ENCODE measurements at places on chromosomes 12 and 14.
A peak's percentile ranks its signal among the peaks of the same experiment; 100 is the strongest.

- peak; percentile 12 for DNase-seq
These were observed 16.9 kb downstream of the CCDC88C start for GRCh38 chr14:91400696-91401095.

GRCh38 chr14:24438223-24439097 lies 4.1 kb downstream of the SDR39U1 start:
- no peak for DNase-seq

DNA sequence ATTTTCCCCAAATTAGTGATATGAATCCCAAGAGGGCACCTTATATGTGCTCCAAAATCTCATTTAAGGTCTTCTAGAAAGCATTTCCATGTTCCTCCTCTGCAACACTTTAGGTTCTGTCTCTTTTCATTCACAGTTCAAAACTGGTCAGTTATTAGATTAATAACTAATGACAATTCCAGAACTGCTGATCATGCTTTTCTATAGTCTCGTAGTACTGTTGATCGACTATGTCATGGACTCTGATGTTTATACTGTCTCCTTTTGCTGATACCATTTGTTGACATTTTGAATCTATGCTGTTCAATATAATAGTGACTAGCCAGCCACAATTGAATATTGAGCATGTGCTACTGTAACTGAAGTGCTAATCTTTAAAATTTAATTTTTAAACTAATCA lies 728.3 kb downstream of the LRFN5 start:
- no peak for DNase-seq

GRCh38 chr12:91219919-91220318 lies 37.3 kb upstream of the DCN start:
- no peak for DNase-seq

DNA sequence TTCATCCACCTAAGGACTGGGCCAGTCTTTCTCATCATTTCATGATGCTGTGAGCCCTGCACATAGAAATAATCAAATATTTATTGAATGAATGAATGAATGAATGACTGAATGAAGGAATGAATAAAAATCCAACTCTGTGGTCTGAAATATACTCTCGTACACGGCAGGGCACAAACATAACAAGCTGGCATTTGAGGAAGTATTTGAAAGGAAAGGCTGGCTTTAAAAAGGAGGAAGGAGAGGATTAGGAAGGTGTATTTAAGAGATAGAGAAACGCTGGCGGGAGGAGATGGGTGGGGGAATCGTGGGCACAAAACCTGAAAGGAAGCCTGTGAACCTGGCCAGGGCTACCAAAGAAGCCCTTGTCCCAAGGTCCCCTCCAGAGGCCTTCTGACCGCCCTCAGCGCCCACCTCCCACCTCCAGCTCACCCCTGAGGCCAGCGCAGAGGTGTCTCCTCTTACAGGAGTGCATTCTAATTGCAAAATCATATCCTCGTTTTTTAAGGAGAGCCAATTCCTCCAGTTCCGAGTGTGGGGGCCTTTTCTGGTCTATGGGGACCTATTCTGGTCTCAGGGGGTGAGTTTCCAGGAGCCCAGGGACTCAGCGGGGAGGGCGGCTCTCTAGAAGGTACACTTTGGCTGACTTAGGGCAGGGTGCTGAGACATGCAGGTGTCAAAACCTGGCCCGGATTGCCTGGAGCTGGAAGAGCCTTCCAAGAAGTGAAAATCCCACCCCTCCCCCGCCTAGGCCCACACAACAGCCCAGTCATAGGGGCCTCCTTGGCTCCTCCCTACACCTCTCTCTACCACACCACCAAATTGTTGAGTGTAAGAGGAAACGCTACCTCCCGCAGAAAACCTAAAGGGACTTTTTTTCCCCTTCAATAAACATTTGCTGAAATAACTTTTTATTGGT lies 8.7 kb upstream of the JDP2 start:
- no peak for DNase-seq

- no peak for DNase-seq
These were observed 43.8 kb downstream of the ANO6 start for GRCh38 chr12:45259675-45260074.

DNA sequence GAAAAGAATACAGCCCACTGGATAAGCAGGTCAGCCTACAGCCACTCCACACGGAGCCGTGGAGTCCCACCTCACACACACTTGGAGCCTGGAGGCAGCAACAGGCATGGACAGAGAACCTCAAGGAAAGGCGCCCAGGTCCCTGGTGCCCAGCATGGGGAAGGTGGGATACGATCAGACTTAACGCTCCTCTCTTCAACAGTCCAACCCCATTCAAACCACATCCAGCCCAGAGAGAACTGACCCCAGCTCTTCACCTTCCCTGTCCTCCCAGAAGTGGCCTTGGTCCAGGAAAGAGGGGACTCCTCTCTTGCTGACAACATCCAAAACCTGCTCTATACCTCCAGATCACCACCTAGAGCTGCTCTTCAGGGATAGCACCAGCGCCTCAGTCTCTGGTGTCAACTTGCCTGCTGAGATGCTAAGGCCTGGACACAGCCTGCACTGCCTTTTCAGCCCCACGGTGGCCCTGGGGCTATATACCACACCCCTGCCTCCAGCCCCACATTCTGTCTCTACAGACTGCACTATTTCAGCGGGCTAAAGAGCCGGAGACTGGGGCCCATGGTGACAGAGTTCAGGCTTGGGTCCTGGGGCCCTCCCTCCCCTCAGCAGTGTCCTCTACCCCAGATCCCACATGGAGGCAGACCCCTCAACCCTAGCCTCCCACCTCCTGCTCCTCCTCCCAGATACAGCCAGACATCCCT lies 7.0 kb downstream of the ADCY6 start:
- DNase-seq: no peak

- DNase-seq: no peak
These were observed 1981.7 kb upstream of the FLRT2 start for GRCh38 chr14:83548061-83548839.

DNA sequence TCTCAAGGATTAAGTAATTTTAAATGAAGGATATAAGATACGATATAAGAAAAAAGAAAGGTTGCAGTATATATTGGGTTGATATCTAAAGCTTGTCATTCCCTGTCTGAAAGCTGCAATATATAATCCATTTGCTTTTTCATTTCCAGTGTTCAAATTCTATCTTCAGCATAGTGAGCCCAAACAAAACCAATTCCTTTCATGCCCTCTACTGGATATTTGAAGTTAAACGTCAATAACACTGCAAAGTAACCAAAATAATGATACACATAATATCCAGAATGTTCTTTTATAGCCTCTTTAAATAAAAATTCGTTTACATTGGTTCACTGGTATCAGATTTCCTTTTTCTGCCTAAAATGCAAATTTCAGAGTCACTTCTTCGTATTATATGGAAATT lies 64.5 kb upstream of the DAAM1 start:
- DNase-seq: peak; percentile 19

DNA sequence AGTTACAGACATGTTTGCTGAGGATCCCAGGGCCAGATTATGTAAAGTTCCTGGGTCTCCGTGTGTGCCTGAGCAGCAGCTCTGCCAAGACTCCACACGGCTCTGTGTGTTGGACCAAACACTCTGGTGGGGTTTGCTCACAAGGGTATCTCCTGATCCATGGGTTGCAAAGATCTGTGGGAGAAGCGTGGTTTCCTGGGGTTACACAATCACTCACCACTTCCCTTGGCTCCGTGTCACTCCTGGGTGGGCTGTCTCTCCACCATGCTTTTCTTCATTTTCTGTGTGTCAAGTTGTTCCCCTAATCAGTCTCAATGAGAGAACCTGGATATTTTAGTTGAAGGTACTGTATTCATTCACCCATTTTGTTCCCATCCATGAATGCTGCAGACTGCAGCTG lies 1088.8 kb downstream of the FSCB start:
- DNase-seq: no peak

DNA sequence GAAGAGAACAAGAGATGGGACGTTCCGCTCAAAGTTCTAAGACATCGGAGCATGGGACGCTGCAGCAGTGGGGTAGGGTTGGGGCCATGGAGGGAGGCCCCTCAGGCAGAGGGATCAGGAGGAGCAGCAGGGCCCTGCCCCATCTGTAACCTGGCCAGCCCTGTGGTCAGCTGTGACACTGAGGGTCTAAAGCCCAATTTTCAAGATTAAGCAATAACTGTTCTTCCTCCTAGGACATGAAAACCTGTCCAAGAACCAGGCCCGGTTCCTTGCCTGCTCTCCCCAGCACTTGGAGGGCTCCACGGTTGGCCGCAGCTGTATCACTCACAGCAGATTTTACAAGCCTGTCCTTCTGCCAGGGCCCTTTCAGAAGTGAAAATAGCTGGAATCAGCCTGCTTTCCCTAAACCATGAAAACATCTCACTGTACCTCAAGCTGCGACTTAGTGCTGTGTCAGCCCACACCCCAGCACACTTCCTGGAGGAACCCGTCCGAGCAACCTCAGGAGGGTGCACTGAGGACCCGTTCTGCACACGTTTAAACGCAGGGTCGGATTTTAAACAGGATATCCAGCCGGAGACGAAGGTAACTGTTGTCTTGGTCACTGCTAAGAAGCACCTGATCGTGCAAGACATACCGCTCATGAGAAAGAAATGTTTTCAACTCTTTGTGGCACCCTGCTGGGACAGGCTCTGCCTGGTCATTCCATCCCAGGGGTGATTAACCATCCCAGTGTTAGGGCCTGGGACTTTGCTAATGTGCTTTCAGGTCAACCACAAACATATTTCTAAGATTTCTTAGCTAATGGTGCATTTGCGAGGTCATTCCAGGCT lies 201.9 kb upstream of the DIO3 start:
- no peak for DNase-seq

DNA sequence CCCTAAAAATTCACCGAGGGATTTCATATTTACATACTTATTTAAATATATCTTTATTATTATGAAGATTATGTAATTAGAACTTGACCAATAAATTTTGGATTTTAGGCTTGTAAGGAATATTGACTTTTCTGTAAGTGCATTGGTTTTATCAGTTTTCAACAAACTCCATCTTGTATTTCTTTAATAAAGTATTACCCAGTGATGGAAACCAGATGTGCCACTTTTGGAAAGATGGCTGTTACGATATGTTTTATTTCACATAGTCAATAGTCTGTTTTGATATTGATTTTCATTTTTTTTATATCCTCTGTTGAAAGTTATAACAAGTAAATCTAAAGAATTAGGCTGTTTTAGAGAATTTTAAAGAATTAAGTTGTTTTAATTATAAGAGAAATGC lies 1.8 kb downstream of the MON2 start:
- DNase-seq: no peak

- DNase-seq: no peak
These were observed 49.6 kb downstream of the CMKLR1 start for GRCh38 chr12:108289350-108290161.

DNA sequence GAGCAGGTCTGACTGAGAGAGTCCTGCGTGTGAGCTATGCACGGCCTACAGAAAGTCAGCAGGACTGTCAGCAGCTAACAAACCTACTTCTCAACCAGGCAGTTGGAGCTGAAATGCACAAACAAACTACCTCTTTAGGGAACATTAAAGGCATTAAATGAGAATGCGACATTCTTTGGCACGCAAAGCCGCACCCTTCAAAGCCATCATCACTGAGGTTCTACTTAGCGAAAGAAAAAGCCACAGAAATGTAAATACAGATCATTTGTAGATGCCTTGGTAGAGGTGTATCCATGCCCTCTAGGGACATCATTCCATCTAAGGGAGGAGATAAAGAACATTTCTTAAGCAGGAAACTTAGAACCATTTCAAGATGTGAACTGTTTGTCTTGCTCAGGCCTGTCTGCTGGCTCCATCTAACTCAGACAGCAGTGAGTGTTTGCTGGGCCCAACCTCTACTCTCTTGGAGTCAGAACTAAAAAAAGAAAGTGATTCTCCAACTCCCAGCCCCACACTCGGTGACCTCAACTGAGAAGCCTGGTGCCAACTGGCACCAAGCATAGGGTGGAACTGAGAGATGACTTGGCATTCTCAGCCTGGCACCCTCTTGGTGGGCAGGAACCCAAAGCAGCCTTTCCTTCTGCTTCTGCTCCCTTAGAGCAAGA lies 63.5 kb upstream of the MBIP start:
- DNase-seq: no peak

GRCh38 chr14:33951183-33951840 lies 438 bp upstream of the EGLN3 start:
- no peak for DNase-seq

GRCh38 chr14:75969126-75969525 lies 12.7 kb downstream of the TGFB3 start:
- no peak for DNase-seq

GRCh38 chr14:85688006-85688405 lies 158.1 kb downstream of the FLRT2 start:
- no peak for DNase-seq

GRCh38 chr14:47392326-47392725 lies 283.1 kb downstream of the MDGA2 start:
- no peak for DNase-seq

DNA sequence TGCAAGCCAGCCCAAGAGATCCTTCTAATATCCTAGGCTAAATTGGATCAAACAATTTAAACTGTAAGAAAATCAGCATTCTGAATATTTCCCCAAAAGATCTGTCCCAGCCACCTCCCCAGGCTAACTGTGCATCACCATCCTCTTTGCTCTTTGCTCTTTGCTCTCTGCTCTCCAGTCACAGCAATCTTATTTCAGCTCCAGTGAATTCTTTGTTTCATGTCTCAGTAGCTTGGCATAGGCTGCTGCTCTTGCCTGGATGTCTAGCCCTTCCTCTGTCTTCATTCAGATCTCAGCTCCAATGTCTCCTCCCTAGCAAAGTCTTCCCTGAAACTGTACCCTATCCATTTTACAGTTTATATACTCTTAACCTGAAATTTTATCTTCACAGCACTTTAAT lies 399.8 kb upstream of the USP15 start:
- DNase-seq: no peak

DNA sequence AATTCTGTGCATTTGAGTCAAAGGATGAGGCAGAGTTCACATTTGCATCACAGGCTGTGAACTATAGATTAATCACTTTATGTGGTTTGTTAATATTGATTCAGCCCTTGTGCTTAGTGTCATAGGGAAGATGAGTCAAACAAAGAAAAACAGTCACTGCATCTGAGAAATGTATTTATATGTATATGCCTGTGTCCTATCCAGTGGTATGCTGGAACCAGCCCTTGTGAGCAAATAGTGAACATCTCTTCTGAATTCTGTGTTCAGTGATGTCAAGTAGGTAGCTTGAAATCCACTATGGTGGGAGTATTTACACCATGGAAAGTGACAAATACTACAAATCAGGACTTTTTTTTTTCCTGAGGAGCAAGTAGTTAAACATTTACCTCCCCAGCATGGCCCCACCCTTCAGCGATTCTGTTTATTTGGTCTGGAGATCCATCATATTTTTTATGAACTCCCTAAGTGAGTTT lies 128.5 kb downstream of the HMGA2 start:
- DNase-seq: peak; percentile 54

GRCh38 chr14:80988192-80988591 lies 32.8 kb downstream of the TSHR start:
- no peak for DNase-seq
